ENCODE measurements at places on chromosomes 3 and 15.

- no peak for DNase-seq
These were observed 30.2 kb upstream of the MAGEF1 start for GRCh38 chr3:184741798-184742675.

- no peak for DNase-seq
These were observed 3.6 kb upstream of the CHRM5 start for GRCh38 chr15:33964665-33965040.

GRCh38 chr15:31447931-31448634 is 121.4 kb downstream of the KLF13 start:
- DNase-seq, result no peak

- no peak for DNase-seq
These were observed 15.7 kb downstream of the LIPC start for GRCh38 chr15:58447271-58448010.

DNA sequence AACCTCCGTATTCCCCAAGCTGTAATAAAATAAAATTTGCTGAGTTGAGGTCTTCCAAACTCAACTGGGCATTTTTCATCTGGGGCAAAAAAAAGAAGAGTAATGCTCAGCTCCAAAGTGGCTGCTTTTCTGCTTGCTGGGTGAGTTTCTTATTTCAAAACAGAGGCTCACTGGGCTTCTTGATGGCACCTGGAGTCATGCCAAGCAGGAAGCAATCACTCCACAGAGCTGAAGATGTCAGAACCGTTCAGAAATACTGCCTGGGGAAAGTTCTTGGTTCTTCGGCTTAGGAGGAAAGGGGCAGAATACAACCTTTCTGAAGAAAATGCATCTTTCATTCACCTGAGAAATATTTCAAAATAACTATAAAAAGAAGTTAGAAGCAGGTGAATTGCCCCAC is 4.1 kb downstream of the CCR9 start:
- DNase-seq, result peak; percentile 24

GRCh38 chr3:51709004-51709420 is 2.1 kb downstream of the GRM2 start:
- no peak for DNase-seq

All from PC-9 (cell line).